ENCODE measurements at places on chromosomes 7 and 10. TPM values are rescaled to one million over a fixed set of nuclear protein-coding genes. Genes with fewer than 3 reads are reported as not detected.
A peak's percentile ranks its signal among the peaks of the same experiment; 100 is the strongest.

WIPF3 gene
- 0.58 TPM for polyA plus RNA-seq

- no peak for DNase-seq
- no peaks in the 10 kb centered on the region for H3K4me1 ChIP-seq
- H3K27me3 ChIP-seq: no peaks in the 10 kb centered on the region
- peak overlapping the region; percentile 66 for H3K27ac ChIP-seq
Measured at GRCh38 chr7:134692344-134692705, 45.7 kb downstream of the BPGM start.

DNA sequence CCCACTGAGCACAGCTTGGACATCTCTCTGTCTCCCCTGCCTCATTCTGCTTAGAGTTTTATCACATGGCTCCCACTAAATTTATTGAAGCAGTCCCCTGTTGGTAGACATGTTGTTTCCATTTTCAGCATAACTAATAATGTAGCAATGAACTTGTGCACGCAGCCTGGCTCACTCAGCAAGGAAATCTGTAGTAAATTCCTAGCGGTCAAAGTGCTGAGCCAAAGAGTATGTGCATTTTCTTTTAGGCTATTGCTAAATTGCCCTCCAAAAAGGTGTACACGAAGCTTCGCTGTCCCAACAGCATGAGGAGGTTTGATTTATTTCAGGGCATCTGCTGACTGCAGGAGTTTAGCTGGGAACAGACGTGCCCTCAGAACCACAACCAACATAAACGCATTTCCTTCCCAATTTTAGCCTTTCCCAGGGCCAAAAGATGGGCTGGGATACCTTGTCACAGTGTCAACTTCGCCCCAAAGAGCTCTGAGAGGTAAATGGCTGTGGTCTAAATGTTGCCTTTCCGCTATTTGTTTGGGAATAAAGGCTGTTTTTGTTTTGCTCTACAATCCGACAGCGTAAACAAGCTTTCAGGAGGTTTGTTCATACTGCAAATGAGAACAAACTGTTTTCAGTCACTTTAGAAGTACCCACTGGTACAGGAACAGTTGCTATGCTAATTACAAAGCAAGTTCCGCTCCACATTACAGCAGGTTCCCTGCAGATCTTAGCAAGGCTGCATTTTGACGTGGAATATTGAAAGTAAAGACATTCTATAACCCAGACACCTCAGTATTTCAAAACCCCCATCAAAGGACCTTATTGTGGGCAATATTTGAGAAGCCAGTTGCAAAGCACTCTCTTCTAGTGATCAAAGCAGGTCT is 16.8 kb downstream of the VSIR start:
- H3K36me3 ChIP-seq: peaks cover 92% of the 10 kb centered on the region
- H3K4me1 ChIP-seq: peaks cover 93% of the 10 kb centered on the region
- H3K27me3 ChIP-seq: no peaks in the 10 kb centered on the region
- peak overlapping the region; percentile 95 for H3K27ac ChIP-seq
- DNase-seq: no peak

DNA sequence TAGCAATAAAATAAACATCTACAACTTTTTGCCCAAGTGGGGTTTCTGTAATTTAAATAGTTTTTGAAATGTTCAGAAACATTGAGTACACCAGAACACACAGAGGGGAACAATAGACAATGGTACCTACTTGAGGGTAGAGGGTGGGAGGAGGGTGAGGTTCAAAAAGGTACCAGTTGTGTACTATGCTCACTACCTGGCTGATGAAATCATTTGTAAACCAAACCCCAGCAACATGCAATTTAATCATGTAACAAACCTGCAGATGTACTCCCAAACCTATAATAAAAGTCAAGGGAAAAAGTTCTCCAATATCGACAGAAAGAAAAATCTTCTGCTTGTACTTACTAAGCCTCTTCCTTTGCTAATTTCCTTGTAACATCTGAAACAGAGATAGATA is 4.2 kb upstream of the TES start:
- no peak for DNase-seq
- no peak overlapping the region for H3K27ac ChIP-seq
- no peaks in the 10 kb centered on the region for H3K27me3 ChIP-seq
- H3K36me3 ChIP-seq: no peaks in the 10 kb centered on the region
- no peak overlapping the region for H3K4me3 ChIP-seq

- peak overlapping the region; percentile 62 for H3K27ac ChIP-seq
- H3K27me3 ChIP-seq: no peaks in the 10 kb centered on the region
- no peaks in the 10 kb centered on the region for H3K36me3 ChIP-seq
- DNase-seq: peak; percentile 86
Measured at GRCh38 chr7:128104108-128104742, 73.0 kb upstream of the LRRC4 start.

GRCh38 chr7:99562832-99563231 is 4.4 kb downstream of the ZNF655 start:
- no peak for DNase-seq
- peaks cover 7% of the 10 kb centered on the region for H3K4me1 ChIP-seq
- no peak overlapping the region for H3K27ac ChIP-seq

GRCh38 chr10:15588635-15589508 is 130.8 kb downstream of the ITGA8 start:
- H3K4me1 ChIP-seq: peaks cover 7% of the 10 kb centered on the region
- no peaks in the 10 kb centered on the region for H3K36me3 ChIP-seq
- DNase-seq: no peak
- peak overlapping the region; percentile 30 for H3K27ac ChIP-seq
- no peak overlapping the region for H3K4me3 ChIP-seq

DNA sequence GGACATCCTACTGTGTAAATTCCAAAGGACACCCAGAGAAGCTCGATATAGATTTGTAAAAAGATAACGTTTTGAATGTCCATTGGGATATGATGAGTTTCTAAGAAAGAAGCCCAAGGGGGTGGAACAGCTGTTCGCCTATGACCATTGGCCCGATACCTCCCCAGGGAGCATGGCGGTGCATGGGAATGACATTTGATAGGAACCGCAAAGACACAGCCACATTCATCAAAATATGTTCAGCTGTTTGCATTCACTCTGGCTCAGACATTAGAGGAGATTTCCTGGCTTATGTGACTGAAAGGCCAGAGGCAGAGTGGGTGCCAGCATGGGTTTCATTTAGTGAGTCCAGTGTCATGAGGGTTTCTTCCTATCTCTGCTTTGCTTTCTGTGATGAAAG is 56.0 kb upstream of the BAIAP2L1 start:
- H3K27ac ChIP-seq: no peak overlapping the region
- H3K36me3 ChIP-seq: no peaks in the 10 kb centered on the region
- no peaks in the 10 kb centered on the region for H3K27me3 ChIP-seq
- H3K4me1 ChIP-seq: no peaks in the 10 kb centered on the region
- no peak for DNase-seq

- H3K4me1 ChIP-seq: peaks cover 24% of the 10 kb centered on the region
- H3K4me3 ChIP-seq: no peak overlapping the region
- no peaks in the 10 kb centered on the region for H3K36me3 ChIP-seq
- no peaks in the 10 kb centered on the region for H3K27me3 ChIP-seq
Measured at GRCh38 chr7:105853931-105854419, 22.4 kb downstream of the ATXN7L1 start.

DNA sequence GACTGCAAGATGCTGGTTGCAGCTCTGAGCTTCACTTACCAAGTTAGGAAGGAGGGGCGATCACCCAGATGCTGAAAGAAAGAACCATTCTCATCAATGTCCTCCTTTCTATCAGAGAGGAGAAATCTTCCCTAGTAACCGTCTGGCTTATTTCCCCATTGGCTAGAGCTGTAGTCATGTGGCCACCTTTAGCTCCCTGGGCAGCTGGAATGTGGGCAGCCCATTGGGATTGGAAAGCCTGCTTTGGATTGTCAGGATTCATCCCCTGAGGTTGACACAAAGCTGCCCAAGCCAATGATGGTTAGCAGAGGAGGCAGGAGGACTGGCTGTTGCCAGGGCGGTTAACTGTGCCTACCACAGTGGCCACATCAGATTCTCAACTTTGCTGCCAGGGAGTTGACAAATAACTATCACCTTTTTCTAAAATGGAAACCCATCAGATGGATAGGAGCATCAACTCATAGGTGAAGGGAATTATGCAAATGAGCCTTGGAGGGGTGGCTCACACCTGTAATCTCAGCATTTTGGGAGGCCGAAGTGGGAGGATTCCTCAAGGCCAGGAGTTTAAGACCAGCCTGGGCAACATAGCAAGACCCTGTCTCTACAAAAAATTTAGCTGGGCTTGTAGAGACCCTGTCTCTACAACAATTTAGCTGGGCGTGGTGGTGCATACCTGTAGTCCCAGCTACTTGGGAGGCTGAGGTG is 206.4 kb upstream of the GALNT17 start:
- H3K4me1 ChIP-seq: no peaks in the 10 kb centered on the region
- no peaks in the 10 kb centered on the region for H3K36me3 ChIP-seq
- no peak overlapping the region for H3K4me3 ChIP-seq

DNA sequence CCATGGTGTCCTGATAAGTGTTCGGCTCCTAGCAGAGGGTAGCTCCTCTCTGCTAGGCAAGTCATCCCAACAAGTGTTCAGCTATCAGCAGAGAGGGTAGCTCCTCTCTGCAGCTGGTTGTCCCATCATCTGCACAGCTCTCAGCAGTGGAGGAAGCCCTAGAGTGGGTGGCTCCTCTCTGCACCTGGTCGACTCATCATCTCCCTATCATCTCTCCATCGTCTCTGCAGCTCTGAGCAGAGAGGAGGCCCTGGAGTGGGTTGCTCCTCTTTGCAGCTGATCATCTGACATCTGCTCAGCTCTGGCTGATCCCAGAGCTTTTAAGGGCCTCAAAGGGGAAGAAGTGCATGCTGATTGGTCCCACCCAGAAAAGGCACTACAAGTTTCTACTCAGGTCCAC is 199.9 kb upstream of the KMT2E start:
- no peaks in the 10 kb centered on the region for H3K36me3 ChIP-seq
- H3K27me3 ChIP-seq: no peaks in the 10 kb centered on the region
- no peak for DNase-seq

DNA sequence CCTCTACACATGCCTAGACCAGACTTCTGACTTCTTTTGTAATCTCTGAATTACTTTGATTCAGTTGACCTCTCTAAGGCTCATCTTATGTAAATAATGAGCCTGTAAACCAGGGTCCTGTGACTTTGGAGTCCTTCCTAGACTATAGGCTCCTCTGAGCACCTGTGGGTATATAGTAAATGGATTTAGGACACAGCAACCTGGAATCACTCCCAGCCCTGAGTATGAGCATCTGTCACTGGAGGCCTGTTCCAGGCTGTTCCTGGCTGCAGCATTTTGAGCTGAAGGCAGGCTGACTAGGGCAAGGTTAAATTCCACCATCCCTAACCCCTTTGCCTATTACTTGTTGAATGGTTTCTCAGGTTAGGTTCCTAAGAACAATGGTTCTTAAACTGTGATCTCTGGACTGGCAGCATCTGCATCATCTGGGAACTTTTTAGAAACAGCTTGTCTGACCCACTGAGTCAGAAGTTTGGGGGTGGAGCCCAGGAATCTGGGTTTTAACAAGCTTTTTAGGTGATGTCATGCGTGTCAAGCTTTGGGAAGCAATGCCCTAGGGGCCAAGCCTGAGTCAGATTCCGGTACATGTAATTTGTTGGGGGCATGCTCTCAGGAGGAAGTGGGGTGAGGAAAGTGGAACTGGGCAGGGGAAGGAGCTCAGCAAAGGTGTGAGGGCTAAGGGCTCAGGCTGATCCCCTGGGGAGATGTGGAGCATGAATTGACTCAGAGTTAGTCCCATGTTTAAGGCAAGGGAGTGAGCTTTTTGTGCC is 28.2 kb downstream of the MINDY4 start:
- no peak overlapping the region for H3K4me3 ChIP-seq
- no peak overlapping the region for H3K27ac ChIP-seq
- no peak for DNase-seq
- H3K4me1 ChIP-seq: no peaks in the 10 kb centered on the region
- no peaks in the 10 kb centered on the region for H3K27me3 ChIP-seq

- no peak overlapping the region for H3K27ac ChIP-seq
- no peaks in the 10 kb centered on the region for H3K36me3 ChIP-seq
- H3K4me1 ChIP-seq: no peaks in the 10 kb centered on the region
- no peak overlapping the region for H3K4me3 ChIP-seq
- no peak for DNase-seq
Measured at GRCh38 chr7:34313289-34313688, 344.7 kb upstream of the NPSR1 start.

CWF19L1 gene
- polyA plus RNA-seq: 23.6 TPM

- no peaks in the 10 kb centered on the region for H3K36me3 ChIP-seq
- no peaks in the 10 kb centered on the region for H3K27me3 ChIP-seq
- H3K4me3 ChIP-seq: no peak overlapping the region
- no peak for DNase-seq
- no peak overlapping the region for H3K27ac ChIP-seq
Measured at GRCh38 chr10:114604357-114605130, 53.5 kb downstream of the ABLIM1 start.

DNA sequence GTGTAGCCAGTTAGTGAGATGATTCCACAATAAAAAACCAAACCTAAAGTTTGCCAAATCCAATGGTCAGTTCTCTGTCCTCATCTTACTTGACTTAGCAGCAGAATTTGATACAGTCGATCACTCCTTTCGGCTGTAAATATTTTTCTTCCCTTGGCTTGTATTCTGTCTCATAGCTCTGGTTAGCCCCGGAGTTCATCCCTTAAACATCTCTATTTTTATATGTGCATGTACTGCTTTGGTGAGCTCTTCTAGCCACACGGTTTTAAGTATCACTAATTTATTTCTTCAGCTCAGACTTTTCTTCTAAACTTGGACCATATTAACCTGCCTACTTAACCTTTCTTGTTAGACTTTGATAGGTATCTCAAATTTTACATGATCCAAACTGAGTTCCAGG is 17.8 kb upstream of the ASB15 start:
- H3K36me3 ChIP-seq: no peaks in the 10 kb centered on the region
- H3K4me1 ChIP-seq: no peaks in the 10 kb centered on the region
- DNase-seq: no peak
